ENCODE measurements at places on chromosomes 2 and 18. TPM values are rescaled to one million over a fixed set of nuclear protein-coding genes. Genes with fewer than 3 reads are reported as not detected.

CXCR1 gene
- total RNA-seq: not detected

NTSR2 gene
- total RNA-seq: not detected

SH2D6 gene
- total RNA-seq: 0.88 TPM

OLA1 gene
- 140 TPM for total RNA-seq

NCKAP5 gene
- total RNA-seq: not detected

SLC30A3 gene
- 0.55 TPM for total RNA-seq

RBM44 gene
- 0.52 TPM for total RNA-seq

CPS1 gene
- 0.86 TPM for total RNA-seq

CMPK2 gene
- total RNA-seq: 7.2 TPM

XIRP2 gene
- total RNA-seq: not detected

MAPRE2 gene
- 62.5 TPM for total RNA-seq

SIX3 gene
- total RNA-seq: not detected

STPG4 gene
- total RNA-seq: not detected

ZDBF2 gene
- total RNA-seq: 4.8 TPM

SLC16A14 gene
- total RNA-seq: 1.1 TPM

ST6GAL2 gene
- not detected for total RNA-seq

MAP3K19 gene
- not detected for total RNA-seq

TMEM37 gene
- total RNA-seq: not detected

LCT gene
- 0.07 TPM for total RNA-seq

D2HGDH gene
- total RNA-seq: 19.4 TPM

ADRA2B gene
- 0.52 TPM for total RNA-seq

CSRNP3 gene
- total RNA-seq: not detected

RAMP1 gene
- 0.69 TPM for total RNA-seq

CD207 gene
- not detected for total RNA-seq

DES gene
- total RNA-seq: not detected

IL36A gene
- total RNA-seq: not detected

ABCG5 gene
- total RNA-seq: not detected

LRRTM4 gene
- not detected for total RNA-seq

HMSD gene
- total RNA-seq: 25.0 TPM

CCDC85A gene
- not detected for total RNA-seq

RNU2-63P gene
- total RNA-seq: 12.6 TPM

RDH14 gene
- 11.4 TPM for total RNA-seq

FSHR gene
- not detected for total RNA-seq

PRKAG3 gene
- total RNA-seq: not detected

MC5R gene
- total RNA-seq: not detected

CD8B gene
- 0.94 TPM for total RNA-seq

SPATA3 gene
- total RNA-seq: not detected

MEMO1 gene
- 42.0 TPM for total RNA-seq

EMILIN2 gene
- total RNA-seq: 13.2 TPM

DHRS9 gene
- 2.6 TPM for total RNA-seq

DSG4 gene
- not detected for total RNA-seq

CHRNA1 gene
- total RNA-seq: not detected

CASP8 gene
- 39.8 TPM for total RNA-seq

WDR12 gene
- 98.3 TPM for total RNA-seq

TUBA4B gene
- not detected for total RNA-seq

OSBPL6 gene
- total RNA-seq: 1.9 TPM

TACR1 gene
- total RNA-seq: not detected

CFC1 gene
- not detected for total RNA-seq

DCDC2C gene
- not detected for total RNA-seq

ZNF521 gene
- not detected for total RNA-seq

CNOT11 gene
- 38.3 TPM for total RNA-seq

CABYR gene
- total RNA-seq: 1.7 TPM

CAPN10 gene
- 24.9 TPM for total RNA-seq

PSMA8 gene
- total RNA-seq: 2.1 TPM

Data from activated naive CD4-positive, alpha-beta T cell treated with anti-CD3 and anti-CD28 coated beads for 36 hours (primary cell).